Stimulated activated CD8-positive, alpha-beta memory T cell treated with anti-CD3 and anti-CD28 coated beads, Interleukin-7, amount 100 ng/mL, for 48 hours (primary cell): ENCODE measurements at places on chromosomes 7 and 10.

GRCh38 chr10:49747303-49747646 lies 14.8 kb downstream of the OGDHL start:
- DNase-seq: no peak

GRCh38 chr7:4824120-4824775 lies 37.6 kb downstream of the PAPOLB start:
- DNase-seq: no peak

DNA sequence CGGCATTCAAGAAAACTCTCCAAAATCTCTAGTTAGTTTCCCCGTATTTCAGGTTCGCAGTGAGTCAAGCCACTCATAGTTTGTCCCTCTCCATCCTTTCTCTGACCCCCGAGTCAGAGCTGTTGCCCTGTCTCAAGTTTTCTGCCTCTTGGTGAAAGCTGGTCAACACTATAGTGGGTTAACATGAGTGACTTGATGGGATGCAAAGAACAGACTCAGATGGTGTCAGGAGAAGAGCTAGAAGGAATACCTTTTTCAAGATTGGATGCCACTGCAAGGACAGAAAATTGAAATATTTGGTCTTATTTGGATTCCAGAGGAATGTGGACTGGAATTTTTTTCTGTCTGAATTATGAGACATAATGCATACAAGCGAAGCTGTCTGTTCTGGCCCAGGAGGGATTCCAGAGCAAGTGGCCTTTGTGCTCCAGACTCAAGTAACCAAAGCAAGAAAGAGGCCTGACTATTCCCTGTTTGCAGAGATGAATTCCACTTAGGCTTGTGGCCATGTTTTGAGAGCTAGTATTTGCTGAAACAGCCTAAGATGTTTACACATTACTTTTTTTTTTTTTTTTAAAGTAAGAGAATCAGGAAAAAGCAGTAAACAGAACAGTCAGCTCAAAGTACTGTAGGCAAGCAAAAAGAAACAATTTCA lies 67.4 kb downstream of the VWC2 start:
- no peak for DNase-seq

GRCh38 chr10:107740962-107741690 lies 576.6 kb upstream of the SORCS1 start:
- no peak for DNase-seq

DNA sequence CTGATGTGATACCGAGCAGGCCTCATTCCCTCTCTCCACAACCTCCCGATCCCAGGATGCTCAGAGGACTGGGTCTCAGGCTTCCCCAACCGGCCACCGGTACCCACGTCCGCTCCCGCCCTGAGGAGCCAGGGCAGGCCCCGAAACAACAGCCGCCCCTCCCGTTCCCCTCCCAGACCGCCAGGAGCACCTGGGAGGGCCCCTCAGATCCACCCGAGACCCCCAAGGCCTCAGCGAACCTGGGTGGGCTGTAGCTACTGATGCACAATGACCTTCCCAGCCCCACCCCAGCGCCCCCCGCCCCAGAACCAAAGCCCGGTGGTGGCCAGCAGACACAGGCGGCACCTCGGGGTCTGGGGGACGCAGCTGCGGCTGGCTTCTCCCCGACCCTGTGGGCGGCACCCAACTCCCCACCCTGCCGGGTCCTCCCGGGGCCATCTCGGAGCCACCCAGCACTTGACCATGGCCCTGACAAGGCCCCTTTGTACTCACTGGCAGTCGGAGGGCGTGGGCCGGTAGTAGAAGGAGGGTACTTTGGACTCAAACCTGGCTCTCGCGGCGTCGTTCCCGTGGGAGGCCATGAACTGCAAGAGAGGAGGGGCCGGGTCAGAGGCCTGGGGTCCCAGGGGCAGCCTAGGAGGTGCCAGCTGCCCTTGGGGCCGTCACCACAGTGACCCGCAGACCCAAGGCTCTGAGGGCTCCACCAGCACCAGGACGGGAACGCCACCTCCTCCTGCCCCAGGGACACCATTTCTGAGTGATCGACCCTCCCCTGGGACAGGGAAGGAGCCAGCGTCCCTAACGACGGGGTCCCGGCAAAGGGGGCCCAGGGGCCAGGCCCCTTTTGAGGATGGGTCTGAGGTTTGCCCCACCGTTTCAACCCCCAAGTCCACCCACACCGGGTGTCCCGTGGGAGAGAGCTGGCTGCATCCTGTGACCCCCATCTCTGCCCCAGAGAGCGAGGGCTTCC lies 28.1 kb downstream of the ADAP1 start:
- no peak for DNase-seq

GRCh38 chr7:69019437-69019836 lies 578.8 kb upstream of the AUTS2 start:
- DNase-seq: no peak
